NCI-H460 (cell line): ENCODE measurements at places on chromosomes 7 and 10. TPM values are rescaled to one million over a fixed set of nuclear protein-coding genes. Genes with fewer than 3 reads are reported as not detected.

- no peak for DNase-seq
Observed at GRCh38 chr10:35025916-35026315, 64.2 kb downstream of the CUL2 start.

GRCh38 chr7:157664034-157664433 lies 327.2 kb downstream of the DNAJB6 start:
- no peak for DNase-seq

HKDC1 gene
- total RNA-seq = 5.6 and 7.6 TPM in 2 replicates

ANKMY2 gene
- total RNA-seq = 11.0 and 13.7 TPM in 2 replicates
